Immature natural killer cell (primary cell): ENCODE measurements at places on chromosomes 2 and 18. TPM values are rescaled to one million over a fixed set of nuclear protein-coding genes. Genes with fewer than 3 reads are reported as not detected.

- DNase-seq, result no peak
These were observed 200.5 kb downstream of the KLHL29 start for GRCh38 chr2:23585273-23586170.

REG3G gene
- polyA plus RNA-seq, result not detected

GRCh38 chr2:239075918-239076758 lies 228.3 kb downstream of the TWIST2 start:
- DNase-seq, result no peak

NRP2 gene
- polyA plus RNA-seq, result not detected

DNA sequence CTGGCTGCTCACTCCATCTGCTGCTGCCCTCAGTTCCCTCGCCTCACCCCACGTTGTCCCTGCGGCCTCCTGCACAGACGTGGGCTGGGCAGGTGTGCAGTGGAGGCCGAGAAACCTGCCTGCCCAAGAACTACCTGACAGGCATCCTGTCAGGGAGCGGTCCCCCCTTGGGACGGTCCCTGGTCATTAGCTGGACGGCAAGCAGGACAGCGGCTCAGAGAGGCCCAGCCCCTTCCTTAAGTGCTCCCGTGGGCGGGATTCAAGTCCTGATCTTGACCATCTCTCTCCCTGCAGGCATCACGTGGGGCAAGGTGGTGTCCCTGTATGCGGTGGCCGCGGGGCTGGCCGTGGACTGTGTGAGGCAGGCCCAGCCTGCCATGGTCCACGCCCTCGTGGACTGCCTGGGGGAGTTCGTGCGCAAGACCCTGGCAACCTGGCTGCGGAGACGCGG lies 11.3 kb downstream of the BOK start:
- no peak for DNase-seq

GCA gene
- 6.1 TPM for polyA plus RNA-seq

GRCh38 chr2:148122788-148123187 lies 101.9 kb downstream of the MBD5 start:
- no peak for DNase-seq

- DNase-seq, result no peak
These were observed 72.3 kb upstream of the NFATC1 start for GRCh38 chr18:79323471-79323870.

DNA sequence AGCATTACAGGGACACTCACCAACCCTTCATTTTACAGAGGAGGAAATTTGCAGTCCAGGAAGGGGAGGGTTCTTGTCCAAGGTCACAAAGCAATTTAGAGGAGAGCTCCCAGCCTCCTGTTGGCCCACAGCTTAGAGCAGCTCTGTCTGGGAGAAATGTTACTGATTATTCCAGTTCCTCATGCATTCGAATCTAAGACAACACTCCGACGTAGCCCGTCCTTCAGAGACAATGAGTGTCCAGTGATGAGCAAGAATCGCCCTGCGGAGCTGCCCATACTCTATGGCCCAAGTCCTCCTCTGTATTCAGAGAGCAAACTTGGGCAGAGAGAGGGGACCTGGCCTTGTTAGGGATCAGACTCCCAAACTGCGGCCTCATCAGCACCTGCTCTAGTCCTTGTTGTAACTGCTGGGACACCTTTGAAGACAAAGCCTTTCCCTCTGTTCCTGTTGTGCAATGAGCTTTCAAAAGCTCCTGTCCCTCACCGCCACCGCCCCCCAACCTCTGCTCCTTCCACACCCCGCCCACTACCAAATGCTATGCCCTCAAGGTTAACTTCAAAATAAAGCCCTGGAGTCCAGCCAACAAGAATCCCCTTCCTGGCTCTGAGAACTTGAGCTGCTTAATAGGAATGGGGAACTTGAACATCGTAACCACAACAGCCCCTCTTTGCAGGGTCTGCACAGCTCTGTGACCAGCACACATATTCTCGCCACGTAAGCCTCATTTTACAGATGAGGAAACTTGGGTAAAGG lies 234.8 kb upstream of the SMAD2 start:
- DNase-seq, result no peak

DNA sequence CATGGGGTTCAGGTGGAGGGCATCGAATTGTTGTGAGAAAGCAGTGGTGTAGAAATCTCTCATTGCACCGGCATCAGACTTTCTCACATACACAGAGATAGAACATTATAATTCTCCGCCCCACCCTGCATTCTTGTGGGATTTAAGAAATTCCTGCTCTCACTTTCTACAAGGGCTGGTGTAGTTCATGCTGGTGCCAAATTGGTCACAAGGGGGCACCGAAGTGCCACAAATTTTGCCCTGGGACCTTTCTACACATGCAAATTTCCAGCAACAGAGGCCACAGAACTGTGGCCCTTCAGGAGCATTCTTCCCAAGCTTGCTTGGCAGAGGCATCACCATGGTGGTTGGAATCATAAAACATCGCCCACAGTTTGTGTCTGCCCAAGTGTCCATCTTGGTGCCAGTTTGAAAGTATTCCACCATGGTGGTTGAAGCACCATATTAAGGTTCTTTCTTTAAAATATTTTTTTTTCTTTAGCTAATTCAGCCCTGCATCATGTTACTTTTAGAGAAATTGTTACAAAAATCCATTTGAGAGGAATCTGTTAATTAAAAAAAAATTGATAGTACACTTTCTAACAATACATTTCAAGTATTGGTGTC lies 521.2 kb upstream of the FANCL start:
- no peak for DNase-seq

KIAA2012 gene
- polyA plus RNA-seq, result not detected

GRCh38 chr2:44615950-44616518 lies 254.3 kb downstream of the CAMKMT start:
- DNase-seq, result no peak

DNA sequence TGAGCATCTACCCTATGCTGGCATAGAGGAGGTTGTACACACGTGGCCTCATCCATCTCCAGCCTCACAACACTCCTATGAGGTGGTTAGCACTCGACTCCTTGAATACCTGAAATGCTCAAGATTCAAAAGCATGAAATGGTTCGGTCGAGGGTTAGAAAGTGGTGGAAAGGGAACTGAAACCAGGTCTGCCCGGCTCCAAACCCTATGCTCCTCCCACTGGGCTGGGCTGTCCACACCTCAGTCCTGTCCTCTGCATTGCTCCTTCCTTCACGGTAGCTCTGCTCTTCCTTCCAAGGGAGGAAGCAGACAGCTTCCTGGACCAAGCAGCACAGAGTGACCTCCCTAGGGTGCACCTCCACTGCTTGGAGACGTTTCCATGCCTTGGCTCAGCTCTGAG lies 565.2 kb upstream of the ID2 start:
- no peak for DNase-seq

MBP gene
- polyA plus RNA-seq, result 297 TPM

- DNase-seq, result no peak
These were observed 388.6 kb downstream of the PARD3B start for GRCh38 chr2:204933735-204934374.

GRCh38 chr2:228507870-228508269 lies 326.4 kb upstream of the SPHKAP start:
- no peak for DNase-seq

GRCh38 chr2:210541290-210541902 lies 15.0 kb upstream of the CPS1 start:
- DNase-seq, result no peak

DSG2 gene
- not detected for polyA plus RNA-seq

- no peak for DNase-seq
These were observed 196.6 kb downstream of the PMAIP1 start for GRCh38 chr18:60096428-60096827.

ABHD1 gene
- polyA plus RNA-seq, result 0.38 TPM

DNA sequence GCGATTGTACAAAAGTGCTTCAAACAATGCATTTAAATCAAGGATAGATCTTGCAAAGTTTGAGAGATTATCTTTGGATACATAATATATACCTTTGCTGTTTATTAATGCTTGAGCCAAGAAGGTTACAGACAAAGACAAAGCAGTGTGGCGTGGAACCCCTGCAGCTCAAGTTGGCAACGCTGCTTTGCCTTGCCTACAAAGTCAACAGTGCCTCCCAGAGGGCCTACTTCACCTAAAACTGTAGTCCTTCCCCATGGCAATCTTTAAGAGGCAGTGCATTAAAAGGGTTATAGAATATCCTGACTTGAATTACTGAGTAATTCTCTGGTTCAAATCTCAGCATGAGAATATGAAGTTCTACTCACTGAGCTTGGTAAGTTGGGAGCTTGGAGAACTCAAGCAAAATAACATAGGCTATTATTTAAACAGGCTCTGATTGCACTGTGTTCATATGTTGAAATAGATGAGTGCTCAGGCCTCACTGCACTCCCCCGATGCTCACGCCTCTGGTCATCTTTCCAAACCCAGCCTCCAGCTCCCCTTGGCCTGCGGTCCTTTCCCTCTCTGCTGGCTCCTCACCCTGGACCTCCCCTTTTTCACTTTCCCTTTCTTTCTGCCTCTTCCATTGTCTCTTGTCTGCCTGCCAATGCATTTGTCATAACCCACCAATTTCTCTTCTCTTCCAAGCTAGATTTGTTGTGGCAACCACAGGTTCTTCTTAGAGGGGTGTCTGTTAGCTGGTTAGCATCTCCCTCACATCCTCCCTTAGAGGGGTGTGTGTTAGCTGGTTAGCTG lies 96.5 kb downstream of the MYT1L start:
- DNase-seq, result no peak

DNA sequence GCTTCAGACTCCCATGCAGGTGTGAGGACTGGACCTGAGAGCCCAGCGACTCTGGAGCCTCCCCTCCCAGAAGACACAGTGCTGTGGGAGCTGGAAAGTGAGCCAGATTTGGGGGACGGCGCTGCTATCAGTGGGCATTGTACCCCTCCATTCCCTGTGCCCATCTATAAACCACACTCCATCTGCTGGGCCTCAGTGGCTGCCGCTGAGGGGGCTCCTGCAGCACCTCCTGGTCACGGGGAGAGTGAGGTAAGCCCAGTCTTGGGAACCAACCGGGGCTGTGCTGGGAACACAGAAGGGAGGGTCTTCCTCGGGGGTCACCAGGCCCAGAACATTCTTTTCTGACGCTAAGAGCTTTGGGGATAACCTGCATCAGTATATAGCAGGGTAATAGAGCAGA lies 9.5 kb downstream of the PSD4 start:
- DNase-seq, result no peak

DCC gene
- not detected for polyA plus RNA-seq

- no peak for DNase-seq
These were observed 131.9 kb downstream of the EVA1A start for GRCh38 chr2:75428646-75429443.

GRCh38 chr2:8628866-8629209 lies 53.0 kb upstream of the ID2 start:
- no peak for DNase-seq

DNA sequence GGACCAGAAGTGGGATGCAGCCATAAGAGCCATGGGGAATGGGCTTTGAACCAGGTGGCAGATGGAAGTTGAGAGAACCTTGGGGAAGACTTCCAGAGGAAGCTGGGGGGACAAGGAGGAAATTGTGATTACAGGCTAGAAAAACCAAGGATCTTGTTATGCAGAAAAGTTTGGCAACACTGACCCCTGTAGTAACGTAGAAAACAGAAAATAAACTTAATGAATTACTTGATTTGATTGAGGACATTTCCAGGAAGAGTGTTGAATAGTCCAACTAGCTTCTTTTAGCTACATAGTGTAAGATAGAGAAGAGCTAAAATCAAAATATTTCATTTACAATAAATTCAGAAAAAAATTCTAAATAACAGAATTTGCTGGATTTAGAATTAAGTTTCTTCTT lies 91.9 kb upstream of the GPC1 start:
- DNase-seq, result no peak

DNA sequence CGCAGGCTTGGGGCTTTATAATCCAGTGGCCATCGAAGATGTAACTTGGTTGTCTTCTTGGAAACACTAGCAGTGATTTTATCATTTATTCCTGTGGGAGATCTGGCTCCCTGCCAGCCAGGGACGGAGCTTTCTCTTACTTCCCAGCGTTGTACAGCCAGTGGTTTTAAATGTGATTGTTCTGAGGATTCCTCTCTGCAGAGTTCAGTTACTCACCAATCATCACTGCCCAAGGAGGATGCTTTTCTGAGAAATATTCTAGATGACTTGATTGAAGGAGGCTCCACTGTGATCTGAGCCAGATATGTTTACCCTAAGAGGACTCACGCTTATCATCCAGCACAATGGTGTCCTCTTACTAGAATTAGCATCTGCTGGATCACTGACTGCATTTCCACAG lies 744.3 kb downstream of the RNF144A start:
- DNase-seq, result no peak

RAB17 gene
- not detected for polyA plus RNA-seq

PAIP2B gene
- polyA plus RNA-seq, result 1.6 TPM

- DNase-seq, result no peak
These were observed 107.0 kb downstream of the PDE1A start for GRCh38 chr2:182319556-182320505.

SDC1 gene
- polyA plus RNA-seq, result not detected

- DNase-seq, result no peak
These were observed 2.4 kb downstream of the RTKN start for GRCh38 chr2:74439373-74439772.

DNA sequence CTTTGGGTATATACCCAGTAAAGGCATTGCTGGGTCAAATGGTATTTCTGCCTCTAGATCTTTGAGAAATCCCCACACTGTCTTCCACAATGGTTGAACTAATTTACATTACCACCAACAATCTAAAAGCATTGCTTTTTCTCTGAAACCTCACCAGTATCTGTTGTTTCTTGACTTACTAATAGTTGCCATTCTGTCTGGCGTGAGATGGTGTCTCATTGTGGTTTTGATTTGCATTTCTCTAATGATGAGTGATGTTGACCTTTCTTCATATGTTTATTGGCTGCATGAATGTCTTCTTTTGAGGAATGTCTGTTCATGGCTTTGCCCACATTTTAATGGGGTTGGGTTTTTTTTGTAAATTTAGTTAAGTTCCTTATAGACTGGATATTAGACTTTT lies 382.6 kb upstream of the ZNF804A start:
- no peak for DNase-seq

EDAR gene
- not detected for polyA plus RNA-seq
